T-helper 22 cell (primary cell): ENCODE measurements at places on chromosomes 16 and 17.

DNA sequence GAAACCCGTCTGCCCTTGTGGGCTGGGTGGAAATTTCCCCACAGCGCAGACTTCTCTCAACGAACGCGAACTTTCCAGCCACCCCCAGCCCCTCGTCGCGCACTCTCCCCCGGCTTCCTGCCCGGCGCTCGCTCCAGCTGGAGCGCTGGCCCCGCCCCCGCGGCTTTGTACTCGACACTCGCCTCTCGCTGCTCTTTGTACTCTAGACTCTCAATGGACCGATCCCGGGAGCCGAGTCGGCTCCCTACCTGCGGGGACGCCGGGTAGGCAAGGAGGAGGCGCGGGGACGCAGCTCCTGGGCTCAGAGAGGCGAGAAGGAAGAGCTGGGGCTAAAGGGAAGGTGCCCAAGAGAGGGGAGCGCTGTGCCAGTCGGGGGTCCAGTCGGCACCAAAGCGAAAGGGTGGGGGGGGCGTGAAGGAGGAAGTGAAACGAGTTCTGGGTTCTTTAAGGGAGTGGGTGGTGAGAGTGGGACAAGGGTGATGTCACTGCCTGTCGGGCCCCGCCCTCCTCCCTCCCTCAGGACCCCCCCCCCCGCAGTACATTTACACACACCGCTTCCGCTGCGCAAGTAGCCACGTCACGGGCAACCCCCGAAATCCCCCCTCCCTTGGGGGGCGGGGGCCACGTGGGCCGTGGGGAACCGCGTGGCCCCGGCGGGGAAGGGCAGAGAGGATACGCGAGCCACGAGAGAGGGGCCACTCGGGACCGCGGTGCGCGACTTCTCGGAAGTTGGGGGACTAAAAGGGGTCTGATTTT is 9.7 kb downstream of the KDM6B start:
- peak; percentile 92 for DNase-seq

GRCh38 chr16:58343562-58343961 is 48.7 kb upstream of the GINS3 start:
- no peak for DNase-seq

DNA sequence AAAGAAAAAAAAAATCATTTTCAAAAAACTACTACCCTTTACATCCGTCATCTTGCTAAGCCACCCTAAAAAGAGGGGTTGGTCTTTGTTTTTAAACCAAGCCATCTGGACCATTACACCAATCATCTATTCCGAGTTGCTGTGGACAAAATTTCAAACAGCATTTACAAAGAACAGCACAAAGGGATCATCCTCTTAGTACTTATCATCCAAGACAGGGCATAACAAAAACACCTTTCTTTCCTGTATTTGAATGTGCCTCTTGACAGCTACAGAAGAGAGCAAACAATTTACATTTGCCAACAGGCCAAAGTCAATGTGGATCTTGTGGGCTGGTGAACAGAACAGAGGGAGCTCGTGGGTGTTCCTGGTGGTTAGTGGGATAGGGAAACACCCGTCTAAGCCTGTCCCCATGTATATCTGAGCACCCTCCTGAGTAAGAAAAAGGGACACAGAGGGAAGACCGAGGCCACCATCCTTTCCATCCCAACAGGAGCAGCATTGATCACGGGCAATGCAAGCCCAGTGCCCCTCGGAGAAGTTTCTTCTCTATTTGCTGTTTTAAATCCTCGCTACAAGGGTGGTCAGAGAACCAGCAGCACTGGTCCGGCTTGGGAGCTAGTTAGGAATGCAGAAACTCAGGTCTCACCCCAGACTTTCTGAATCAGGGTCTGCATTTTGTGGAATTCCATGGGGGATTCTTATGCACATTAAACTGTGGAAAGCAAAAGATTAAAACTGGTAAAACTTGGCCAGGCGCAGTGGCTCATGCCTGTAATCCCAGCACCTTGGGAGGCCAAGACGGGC is 1.9 kb downstream of the SLC39A11 start:
- no peak for DNase-seq

GRCh38 chr17:33593991-33594390 is 300.9 kb upstream of the ASIC2 start:
- no peak for DNase-seq

DNA sequence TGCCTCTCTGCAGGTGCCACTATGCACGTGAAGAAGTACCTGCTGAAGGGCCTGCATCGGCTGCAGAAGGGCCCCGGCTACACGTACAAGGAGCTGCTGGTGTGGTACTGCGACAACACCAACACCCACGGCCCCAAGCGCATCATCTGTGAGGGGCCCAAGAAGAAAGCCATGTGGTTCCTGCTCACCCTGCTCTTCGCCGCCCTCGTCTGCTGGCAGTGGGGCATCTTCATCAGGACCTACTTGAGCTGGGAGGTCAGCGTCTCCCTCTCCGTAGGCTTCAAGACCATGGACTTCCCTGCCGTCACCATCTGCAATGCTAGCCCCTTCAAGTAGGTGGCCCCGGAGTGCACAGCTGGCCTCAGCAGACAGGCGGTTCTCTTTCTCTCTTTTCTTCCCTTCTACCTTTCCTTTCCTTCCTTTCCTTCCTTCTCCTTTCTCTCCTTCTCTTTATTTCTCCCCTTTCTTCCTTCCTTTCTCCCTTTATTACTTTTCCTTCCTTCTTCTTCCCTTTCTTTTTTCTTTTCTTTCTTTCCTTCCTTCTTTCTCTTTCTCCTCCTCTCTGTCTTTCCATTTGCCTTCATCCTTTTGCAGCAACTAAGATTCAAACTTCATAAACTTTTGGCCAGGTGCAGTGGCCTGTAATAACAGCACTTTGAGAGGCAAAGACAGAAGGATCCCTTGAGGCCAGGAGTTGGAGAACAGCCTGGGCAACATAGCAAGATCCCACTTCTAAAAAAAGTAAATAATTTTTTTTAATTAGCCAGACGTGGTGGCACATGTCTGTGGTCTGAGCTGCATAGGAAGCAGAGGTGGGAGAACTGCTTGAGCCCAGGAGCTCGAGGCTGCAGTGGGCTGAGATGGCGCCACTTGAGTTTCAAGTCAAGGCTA is 46.7 kb downstream of the SCNN1B start:
- DNase-seq = no peak

DNA sequence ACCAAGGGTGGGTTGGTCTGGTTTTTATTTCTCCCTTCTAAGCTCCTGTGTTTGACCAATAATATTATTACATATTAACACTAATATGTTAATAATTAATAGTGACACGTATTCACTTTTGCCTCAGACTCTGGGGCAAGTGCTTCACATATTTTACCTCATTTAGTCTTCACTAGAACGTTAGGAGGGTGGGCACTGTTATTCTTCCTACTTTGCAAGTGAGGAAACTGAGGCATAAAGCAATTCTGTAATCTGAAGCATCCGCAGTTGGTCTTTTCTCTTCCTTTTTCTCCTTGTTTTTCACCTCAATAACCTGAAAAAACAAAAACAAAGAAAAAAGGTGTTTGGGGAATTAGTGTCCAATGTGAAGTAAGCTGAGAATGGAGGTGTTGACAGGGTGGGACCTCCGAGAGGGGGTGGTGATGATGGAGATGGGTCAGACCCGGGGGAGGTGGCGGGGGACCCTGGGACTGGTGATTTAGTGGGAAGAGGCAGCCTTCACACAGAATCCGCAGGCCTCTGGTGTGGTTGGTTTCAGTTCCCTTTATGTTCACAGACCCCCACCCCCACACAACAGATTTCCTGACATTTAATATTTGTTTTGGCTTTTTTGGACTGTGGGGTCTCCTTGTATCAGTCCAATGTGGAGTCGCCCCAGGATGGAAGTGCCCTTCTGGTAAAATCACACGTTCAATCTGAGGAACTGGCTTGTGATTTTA is 3.7 kb downstream of the CDH1 start:
- DNase-seq = no peak

GRCh38 chr16:28974007-28974436 is 556 bp upstream of the SPNS1 start:
- DNase-seq = no peak

DNA sequence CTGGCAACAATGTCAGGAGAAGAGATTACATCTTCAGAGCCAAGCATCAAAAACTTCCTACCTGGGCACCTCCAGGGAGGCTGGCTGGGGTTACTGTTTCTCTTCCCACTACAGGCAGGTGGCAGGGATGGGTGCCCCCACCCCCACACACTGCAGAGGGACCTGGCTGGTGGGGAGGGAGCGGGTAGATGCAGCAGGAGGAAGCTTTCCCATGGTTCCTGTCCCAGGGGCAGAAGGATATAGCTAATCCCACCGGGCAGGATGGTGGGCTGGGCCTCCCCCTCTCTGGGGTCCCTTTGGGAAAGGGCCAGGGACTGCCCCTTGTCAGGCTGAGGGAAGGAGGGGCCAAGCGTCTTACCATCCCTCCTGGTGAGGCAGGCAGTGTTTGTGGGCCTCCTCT is 16.7 kb upstream of the MTMR4 start:
- DNase-seq = no peak

- DNase-seq = no peak
Measured at GRCh38 chr16:16045296-16045695, 95.9 kb downstream of the ABCC1 start.

- DNase-seq = no peak
Measured at GRCh38 chr17:57475796-57476195, 219.5 kb downstream of the MSI2 start.

GRCh38 chr16:60739737-60740683 is 1296.2 kb downstream of the CDH8 start:
- DNase-seq = no peak

- DNase-seq = no peak
Measured at GRCh38 chr17:50263331-50264262, 10.7 kb upstream of the TMEM92 start.

GRCh38 chr17:57599271-57600045 is 145.6 kb downstream of the CCDC182 start:
- DNase-seq = no peak

DNA sequence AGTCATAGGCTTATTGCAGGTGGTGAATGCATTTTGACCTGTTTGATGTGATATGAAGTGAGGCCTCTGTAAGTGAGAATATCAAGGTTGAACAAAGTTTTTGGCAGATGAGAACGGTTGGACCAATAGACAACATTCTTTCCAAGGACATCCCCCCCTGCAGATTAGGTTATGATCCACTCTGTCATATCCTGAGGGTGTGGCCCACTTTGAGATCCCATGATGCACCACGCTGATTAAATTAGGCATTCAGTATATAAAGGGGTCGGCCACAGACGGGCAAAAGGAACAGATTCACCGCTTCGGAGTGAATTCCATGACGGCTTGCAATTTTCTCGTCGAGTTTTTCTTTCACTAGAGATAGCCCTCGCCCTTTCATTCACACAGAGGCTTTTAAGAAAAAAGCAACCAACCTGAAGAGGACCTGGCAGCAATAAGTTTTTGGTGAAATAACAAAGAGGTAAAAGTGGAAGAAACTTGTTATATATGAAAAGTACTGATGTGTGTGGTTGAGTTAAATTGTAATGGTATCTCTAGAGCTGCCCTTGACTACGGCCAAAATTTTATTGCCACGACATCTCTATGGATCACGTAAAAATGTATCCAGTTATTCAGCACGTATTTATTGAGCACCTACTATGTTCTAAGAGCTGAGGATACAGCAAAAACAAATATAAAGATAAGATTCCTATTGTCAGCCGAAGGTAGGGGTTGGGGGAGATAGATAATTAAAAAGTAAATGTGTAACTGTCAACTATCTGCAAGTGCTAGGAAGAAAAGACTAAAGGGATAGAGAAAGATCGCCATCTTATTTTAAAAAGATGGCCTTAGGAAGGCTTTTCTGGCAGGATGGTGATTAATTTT is 1.7 kb upstream of the RBBP6 start:
- DNase-seq = no peak

GRCh38 chr16:75420987-75421819 is 12.1 kb downstream of the CFDP1 start:
- no peak for DNase-seq

DNA sequence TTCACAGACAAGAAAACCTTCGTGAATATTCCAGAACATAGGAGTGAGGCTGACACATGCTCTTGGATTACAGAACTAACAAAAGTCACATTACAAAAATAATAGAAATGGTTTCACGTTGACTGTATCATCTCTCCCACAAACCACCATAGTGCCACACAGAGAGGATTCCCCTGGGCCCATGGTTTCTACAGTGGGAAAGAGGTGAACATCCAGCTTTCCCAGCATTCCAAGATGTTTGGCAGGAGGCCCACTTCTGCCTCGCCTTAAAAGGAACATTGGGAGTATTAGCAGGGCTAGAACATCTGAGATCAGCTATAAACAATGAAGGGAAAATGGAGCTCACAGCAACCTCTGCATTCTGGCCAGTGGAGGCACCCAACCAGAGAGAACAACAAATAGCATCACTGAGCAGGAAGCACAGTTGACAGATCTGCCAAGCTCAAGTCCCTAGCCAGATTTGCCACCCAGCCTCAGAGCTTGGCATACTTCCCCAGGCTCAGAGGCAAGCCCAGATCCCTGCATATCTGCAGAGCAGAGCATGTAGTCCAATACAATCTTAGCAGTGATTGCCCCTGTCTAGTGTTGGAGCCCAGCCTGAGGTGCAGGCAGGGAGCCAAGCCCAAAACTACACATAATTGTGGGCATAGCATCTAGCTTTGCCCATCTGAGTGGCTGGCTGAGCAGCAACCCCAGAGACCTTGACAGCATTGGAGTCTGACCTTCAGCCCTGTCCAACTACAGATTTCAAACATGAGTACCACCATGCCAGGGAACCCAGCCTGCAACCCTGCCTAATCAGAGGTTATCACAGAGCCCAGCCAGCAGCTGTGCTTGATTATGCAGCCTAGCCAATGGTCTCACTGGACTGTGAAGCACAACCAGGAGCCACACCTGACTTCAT is 260.4 kb downstream of the CEP112 start:
- DNase-seq = no peak

DNA sequence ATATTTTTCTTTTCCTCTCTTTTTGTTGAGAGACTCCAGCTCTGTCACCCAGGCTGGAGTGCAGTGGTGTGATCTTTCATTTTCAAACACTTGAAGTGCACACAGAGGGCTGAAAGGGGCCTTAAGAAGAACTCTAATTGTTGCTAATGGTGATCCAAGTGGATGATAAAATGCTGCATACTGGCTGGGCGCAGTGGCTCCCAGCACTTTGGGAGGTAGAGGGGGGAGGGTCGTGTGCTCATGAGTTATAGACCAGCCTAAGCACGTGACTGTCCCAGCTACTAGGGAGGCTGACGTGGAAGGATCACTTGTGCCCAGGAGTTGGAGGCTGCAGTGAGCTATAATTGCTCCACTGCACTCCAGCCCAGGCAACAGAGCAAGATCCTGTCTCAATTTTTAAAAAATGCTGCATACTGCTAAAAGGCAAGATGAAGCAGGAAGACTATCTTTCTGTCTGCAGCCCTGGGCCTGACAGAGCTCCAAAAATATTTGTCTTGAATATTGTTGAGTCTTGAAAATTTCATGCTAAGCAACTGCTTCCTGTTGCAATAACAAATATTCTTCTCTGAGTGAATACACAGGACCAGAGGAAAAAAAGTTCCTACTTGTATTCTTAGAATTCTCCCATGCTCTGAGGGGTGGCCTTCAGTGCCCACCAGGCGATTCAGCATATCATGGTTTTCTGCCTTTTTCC is 63.7 kb upstream of the AKTIP start:
- no peak for DNase-seq
